ENCODE measurements at places on chromosomes 3 and 15.
A peak's percentile ranks its signal among the peaks of the same experiment; 100 is the strongest.

DNA sequence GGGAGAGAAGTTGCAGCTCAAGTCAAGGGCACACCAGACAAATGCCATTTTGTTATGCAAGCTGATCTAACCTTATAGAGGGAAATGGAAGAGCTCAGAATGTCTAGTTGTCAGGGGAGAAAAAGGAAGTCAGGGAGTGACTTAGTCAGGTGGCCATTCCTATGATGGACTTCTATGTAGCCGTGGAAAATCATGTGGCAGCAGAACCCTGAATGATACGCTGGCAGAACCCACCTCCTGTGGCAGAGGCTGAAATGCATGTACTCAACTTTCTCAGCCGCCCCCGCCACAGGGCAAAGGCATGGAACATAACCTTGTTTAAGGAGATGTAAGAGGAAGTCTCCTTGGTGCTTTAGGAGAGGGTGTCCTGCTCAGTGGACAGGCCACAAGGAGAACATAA lies 37.7 kb upstream of the PARL start:
- no peak for DNase-seq

DNA sequence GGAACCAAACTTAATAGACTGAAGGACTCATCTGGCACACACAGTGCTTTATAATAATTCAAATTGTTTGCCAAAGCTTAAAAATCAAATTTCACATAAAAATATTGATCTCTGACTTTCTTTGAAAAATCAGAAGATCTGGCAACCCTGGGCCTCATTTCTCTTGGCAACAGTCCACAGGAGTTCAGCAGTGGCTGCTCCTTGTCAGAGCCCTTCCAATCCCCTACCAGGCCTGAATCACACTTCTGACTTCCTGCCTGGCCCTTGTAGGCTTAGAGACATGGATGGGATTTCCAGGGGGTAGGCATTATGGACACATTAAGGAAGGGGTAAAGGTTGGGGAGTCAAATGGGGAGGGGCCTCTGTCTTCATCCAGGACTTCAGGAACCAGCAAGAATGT lies 55.5 kb downstream of the PLS1 start:
- no peak for DNase-seq

GRCh38 chr3:13134166-13134878 lies 61.1 kb upstream of the IQSEC1 start:
- DNase-seq = no peak

- no peak for DNase-seq
These were observed 1.9 kb downstream of the RHO start for GRCh38 chr3:129530251-129530791.

- DNase-seq = peak; percentile 1
These were observed 595 bp downstream of the DPH6 start for GRCh38 chr15:35545316-35545823.

GRCh38 chr15:51736751-51737521 lies 519 bp downstream of the LYSMD2 start:
- DNase-seq = peak; percentile 52

DNA sequence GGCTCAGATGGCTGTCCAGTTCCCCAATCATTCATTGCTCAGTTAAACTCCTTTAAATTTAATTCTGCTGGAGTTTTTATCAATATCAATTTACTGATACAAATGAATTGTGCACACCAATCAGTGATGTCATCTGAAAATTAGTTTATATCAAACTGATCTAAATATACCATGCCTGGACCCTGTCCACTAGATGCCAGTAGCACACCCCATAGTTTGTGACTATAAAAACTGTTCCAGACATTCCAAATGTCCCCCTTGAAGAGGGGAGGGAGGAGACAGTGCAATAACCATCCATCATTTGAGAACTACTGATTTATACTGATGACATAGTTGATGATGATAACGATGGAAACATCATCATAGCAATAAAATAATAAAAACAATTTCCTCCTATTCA lies 232.1 kb downstream of the MAGI1 start:
- no peak for DNase-seq

- DNase-seq = peak; percentile 59
These were observed at the start of gene DNAJB8 for GRCh38 chr3:128466840-128467541. Gene DNAJB8, minus strand, starts transcription at chr3:128466890. Its CDS starts 3,645 bp downstream, at chr3:128463245.

DNA sequence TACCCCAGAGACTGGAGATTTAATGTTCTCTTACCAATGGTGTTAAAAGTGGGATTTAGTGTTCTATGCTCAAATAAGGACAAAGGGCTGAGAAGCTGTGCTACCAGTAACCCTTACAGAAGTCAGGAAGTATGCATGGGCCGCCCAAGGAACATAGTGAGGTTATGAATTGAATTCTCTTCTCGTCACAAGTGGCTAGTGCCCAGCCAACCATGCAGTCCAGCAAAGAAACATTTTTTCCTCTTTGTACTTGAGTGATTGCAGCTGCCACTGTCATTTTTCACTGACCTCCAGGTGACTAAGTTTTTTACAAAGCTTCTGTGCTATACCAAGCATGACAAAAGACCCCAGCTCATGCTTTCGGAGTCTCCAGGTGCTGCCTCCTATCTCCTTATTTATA lies 110.6 kb upstream of the DCBLD2 start:
- no peak for DNase-seq

DNA sequence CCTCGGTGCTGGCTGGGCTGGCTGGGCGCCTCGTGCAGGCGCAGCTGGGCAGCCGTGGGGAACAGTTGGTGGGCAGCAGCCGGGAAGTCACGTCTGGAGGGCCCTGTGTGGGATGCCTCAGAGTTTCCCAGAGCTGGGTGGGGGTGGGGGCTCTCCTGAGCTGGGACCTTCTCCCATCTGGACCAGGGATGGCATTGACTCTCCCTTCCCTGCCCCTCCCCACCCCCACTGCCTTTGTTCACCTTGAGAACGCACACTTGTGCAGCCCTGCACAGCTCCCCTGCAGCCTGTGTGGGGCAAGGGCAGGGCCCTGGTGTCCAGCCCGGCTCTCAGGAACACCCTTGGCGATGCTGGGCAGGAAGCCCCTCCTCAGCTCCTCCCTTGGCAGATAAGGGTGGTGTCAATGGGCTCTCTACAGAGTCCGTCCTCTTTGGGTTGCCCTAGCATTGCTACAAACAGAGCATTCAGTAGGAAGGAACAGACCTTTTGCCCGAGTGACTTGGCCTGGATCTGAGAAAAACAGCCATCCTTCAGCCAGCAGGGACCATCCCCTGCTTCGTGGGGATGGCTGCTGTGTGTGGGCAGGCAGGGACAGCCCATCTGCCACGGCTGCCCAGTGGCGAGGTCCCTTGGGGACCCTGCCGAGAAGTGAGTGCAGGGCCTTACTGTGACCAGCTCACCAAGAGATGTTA lies 25.5 kb upstream of the KLF13 start:
- DNase-seq = no peak

GRCh38 chr3:21484057-21484827 lies 266.8 kb downstream of the ZNF385D start:
- no peak for DNase-seq

- no peak for DNase-seq
These were observed 21.2 kb downstream of the NR1D2 start for GRCh38 chr3:23966328-23966727.

DNA sequence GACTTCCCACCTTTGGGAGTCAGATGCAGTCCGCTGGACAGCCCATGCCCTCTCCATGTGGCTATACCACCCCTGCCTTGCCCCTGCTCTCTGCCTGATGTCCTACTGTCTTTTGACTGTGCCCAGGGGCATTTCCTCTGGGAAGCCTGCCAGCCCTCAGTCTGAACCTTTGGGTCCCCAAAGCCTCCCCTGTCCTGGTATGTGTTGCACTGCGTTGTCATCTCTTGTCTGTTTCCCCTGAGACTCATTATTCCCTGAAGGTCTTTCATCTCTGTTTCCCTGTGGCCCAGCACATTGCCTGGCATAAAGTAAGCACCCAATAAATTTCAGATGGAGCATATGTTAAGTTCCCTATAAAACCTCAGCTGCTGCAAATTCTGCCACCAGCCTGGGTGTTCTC lies 236.6 kb upstream of the CTDSPL start:
- DNase-seq = no peak

GRCh38 chr3:162012633-162013032 lies 516.0 kb downstream of the OTOL1 start:
- DNase-seq = no peak

DNA sequence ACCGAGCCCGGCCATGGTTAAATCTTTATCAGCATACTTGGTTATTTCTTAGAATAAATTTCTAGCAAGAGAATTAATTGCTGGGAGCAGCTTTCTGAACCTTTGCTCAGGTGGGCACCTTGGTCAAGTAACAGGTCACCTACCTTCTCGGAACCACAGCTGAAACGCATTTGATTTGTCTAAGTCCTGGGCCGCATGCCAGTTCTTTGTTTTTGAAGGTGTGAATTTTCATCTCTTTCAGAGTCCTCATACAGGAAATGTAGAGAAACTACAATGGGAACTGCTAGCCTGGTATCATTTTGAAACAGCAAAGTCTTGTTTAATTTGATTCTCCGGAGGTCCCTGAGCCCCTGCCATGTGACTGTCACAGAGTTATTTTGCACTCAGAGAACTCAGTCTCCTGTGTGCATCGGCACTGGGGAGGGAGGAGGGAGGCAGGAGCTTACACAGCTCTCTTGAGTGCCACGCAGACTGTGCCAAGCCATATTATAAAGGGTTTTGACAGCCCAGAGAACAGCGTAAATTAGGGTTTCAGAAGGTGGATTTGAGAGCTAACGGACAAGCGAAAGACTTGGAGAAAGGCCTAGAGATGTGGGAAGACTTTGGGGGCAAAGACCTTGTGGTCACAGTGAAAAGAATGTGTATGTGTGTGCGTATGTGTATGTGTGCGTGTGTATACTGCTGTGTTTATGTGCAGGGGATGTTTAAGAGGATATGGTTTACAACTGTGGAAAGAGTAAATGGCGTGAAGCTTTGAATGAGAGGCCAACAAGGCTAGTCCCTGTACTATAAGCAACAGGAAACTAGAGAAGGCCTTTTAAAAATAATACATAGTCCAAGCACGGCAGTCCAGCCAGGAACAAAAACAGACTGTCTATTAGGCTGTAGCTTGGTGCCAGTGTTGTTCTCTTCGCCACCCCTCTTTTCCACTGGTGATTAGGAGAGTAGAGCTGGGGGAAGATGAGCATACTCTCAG lies 61.8 kb upstream of the ATP13A3 start:
- DNase-seq = no peak

- DNase-seq = no peak
These were observed 1602.1 kb downstream of the SI start for GRCh38 chr3:163476179-163476578.

DNA sequence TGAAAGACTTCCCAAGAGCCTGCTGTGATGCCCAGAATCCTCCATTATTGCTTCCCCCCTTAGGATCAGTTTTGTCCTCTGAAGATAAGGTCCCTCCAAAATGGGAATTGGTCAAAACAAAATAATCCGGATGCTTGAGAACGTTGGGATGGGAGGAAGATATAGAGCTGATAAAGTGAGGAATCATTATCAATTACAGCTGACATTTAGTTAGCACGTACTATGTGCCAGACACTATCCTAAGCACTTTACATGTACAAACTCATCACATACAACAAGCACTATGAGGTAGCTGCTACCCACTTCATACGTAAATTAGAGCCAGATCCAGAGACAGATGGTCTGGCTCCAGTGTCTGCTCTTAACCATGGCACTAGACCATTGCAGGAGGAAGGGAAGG lies 6.6 kb upstream of the RPP25 start:
- DNase-seq = no peak

- no peak for DNase-seq
These were observed 10.4 kb upstream of the CHAC1 start for GRCh38 chr15:40942878-40943277.

GRCh38 chr15:92645731-92646130 lies 9.8 kb downstream of the FAM174B start:
- no peak for DNase-seq

DNA sequence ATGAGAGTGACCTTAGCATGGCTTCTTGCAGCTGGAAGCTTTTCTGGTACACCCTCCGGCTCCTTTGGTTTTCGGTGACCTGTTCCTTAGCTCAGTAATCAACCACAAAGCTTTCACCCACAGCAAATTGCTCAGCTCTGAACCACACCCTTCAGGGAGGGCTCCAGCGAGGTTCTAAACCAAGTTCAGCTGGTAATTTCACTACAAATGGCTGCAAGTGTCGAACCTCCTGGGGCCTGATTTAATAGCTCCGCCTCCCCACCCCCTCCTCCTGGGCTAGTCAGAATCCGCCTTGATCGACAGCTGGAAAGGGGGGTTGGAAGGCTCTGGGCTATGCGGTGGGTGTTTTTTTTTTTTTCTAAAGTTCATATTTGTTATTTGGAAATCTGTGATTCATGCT lies 150.9 kb upstream of the MCTP2 start:
- DNase-seq = no peak

DNA sequence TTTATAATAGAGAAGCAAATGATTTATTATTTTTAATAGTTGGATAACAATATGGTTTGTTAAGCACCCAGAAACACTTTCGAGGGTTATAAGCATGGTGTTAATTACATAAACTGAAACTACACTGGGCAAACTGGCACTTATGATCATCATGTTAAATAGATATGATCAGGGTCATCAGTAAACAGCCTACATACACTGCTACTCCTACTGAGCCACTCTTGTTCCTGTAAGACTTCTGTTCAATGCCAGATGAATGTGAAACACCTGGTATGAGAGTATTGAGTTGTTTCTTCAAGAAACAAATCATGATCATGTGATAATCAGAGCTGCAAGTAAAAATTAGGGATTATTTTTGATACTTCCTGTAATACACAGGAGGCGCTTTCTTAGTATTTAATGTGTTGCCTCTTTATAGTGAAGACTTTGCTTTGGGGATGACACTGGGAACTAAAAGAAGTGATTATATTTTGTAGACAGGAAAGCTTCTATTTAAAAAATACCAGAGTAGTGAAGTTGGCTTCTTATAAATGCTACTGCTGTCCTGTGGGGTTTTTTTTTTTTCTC lies 32.3 kb upstream of the UTS2B start:
- DNase-seq = no peak

DNA sequence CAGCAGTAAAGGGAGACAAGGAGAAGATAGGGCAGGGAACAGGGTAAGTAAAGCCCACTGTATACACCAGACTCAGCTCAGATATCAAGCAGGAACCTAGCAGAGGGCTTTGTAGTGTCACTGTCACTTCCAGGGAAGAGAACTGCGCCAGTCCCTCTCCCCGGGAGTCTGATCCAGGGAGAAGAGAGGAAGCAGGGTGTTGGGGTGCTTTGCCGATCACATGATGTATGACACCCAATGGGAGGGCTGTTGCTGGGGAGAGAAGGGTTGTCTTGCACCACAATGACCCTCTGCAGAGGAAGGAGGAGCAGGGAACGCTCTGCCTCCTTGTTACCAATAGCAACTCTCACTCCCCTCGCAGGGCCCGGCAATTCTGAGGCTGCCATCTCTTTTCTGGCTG lies 147.2 kb upstream of the SLC2A2 start:
- no peak for DNase-seq

GRCh38 chr3:136189043-136189442 lies 7.1 kb downstream of the MSL2 start:
- DNase-seq = no peak
